Activated CD4-positive, alpha-beta T cell treated with anti-CD3 and anti-CD28 coated beads, Interleukin-2, Interleukin-4, amounts not matched to agents 100 ng/mL and 50 ng/mL, durations not matched to agents 16 hours and 8 hours (primary cell): ENCODE measurements at places on chromosomes 7 and 10.

GRCh38 chr7:107059468-107059867 lies 15.0 kb downstream of the PRKAR2B start:
- no peak for DNase-seq

DNA sequence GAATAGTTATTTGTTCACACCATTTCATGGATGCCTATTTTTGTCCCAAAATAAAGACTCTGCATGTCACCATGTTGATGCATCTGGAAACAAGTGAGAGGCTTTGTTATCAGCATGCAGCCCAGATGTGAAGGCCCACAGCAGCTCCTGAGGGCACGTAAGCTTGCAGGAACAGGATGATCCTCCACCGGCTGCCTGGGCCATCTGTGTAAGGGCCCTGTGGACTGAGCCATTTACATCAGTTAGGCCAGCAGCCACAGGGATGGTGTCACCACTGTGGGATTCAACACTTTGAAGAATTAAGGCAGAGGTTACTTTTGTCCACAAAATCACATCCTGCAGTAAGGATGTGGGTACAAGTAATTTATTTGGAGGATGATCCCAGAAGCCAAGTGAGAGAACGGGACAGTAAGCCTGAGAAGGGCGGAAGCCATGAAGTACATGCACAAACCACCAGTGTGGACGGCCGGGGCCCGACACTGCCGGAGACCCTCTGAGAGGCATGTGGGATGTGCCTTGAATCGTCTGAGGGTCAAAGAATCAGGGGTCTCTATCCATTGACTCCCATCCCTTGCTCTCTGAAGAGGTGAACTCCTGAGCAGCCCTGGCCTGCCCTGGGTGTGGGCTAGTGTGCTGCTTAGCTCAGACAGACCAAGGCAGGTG lies 609.7 kb downstream of the DNAJB6 start:
- DNase-seq: no peak

GRCh38 chr7:113764401-113765035 lies 154.3 kb downstream of the PPP1R3A start:
- DNase-seq: no peak

GRCh38 chr10:110455446-110455845 lies 42.3 kb upstream of the DUSP5 start:
- peak; percentile 34 for DNase-seq

DNA sequence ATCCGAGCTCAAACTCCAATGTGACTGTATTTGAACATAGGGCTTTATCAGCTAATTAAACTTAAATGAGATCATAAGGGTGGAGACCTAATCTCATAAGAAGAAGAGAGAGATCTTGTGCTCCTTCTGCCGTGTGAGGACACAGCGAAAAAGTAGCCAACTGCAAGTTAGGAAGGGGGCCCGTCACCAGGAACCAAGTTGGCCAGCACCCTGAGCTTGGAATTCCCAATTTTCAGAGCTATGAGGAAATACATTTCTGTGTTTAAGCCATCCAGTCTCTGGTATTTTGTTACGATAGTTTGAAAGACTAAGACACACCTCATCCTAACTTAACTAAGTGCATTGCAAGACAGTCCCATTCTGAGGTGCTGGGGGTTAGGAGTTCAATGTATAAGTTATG lies 14.1 kb upstream of the WDR86 start:
- DNase-seq: no peak
